Effector memory CD8-positive, alpha-beta T cell (primary cell): ENCODE measurements at places on chromosomes 5 and 9.
A peak's percentile ranks its signal among the peaks of the same experiment; 100 is the strongest.

DNA sequence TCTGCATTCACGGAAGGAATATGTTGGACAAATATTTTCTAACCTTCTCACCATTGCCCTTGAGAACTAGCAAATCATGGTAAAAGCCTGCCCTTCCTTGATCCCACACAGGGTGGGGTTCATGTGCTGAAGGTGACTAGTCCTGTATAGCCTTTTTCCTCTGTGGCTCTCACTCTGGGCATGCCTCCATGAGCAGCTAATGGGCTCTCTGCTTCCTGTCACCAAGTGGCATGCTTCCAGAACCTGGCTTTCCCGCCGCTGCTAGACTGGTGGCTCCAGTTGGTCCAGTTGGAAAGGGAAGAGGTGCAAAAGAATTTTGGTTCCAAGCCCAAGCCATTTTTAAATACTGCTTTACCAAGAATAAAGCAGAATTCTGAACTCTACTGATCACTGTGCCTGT lies 35.5 kb downstream of the FBXO10 start:
- DNase-seq: no peak

DNA sequence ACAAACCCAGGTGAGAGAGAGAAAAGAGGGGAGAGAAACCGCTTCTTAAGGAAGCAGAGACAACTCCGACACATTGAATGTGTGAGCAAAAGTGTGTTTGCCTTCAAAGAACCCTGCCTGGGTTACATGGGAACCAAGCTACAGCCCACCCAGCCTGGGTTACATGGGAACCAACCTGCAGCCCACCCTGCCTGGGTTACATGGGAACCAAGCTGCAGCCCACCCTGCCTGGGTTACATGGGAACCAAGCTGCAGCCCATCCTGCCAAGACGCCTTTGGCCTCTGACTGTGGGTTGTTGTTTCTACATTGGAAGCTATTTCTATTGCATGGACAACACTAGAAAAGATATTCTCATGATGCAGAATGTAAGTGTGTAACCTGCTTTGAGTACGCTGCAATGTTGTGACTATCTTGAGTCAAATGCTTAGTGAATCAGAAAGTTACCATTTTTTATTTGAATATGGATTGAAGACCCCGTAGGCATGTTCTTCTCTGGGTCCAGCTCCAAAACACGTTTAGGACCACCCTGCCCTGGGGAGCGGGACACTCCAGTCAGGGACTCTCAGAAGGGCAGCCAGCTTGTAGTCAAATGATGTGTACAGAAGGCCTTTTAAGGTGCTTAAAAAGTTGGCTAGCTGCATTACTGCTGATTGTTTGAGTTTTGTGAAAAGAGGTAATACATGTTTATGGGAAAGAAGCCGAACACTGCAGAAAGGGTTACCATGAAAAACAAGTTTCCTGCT lies 39.1 kb upstream of the UNC5A start:
- DNase-seq: no peak

DNA sequence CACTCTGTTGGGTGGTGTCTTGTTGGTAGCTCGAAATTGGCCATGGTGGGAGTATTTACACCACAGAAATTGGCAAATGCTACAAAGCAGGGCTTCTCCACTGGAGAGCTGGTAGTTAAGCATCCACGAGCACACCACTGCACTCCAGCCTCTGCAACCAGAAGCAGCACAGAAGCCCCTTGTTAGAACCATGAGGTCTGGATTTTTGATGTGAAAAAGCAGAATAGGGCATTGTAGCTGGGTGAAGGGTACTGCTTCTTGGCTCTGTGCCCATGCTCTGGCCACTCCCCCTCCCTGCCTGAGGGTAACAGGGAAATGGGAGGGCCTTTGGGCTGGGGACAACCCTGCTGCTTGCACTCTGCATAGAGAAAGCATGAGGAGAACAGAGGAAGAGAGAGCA lies 81.2 kb upstream of the UBTD2 start:
- DNase-seq: no peak

- DNase-seq: no peak
Measured at GRCh38 chr5:138657360-138657759, 82.2 kb upstream of the HSPA9 start.

DNA sequence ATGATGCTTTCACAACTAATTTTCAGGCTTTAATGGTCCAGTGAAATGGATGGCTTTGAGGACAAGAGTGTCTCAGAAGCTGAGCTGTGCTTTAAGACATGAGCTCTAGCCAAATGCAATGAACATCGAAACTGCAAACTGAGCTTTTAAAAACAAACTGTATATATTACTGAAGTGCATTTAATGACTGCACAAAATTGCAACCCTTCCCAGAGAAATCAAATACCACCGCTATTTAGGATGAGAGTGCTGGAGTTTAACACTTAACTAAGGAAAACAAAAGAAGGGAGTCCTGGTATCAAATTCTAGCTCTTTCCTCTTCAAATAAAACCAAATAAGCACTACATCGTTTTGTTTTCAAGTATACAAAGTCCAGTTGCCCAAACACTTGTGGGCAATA lies 163.9 kb downstream of the SLF1 start:
- no peak for DNase-seq

GRCh38 chr5:18745988-18746615 lies 1111.8 kb downstream of the TAF11L14 start:
- peak; percentile 52 for DNase-seq

DNA sequence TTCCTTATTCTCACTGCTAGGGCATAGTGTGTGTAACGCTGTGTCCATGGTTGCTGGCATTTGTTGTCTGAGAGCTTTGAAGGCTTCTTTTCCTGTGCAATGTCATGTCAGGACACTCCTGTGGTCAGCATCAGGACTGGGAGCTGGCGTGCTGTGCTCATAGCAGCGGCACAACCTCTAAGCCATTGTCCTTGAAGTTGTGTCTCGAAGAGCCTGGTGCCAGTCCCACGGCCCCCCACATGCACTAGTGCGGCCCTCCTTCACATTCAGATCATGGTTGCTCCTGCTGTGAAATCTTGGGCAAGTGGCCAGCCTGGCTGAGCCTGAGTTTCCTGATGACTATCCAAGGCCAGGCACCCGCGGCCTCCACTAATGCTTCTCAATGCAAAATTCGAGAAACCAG lies 32.4 kb downstream of the PDZD2 start:
- no peak for DNase-seq

GRCh38 chr5:40227366-40227765 lies 452.3 kb upstream of the PTGER4 start:
- no peak for DNase-seq

DNA sequence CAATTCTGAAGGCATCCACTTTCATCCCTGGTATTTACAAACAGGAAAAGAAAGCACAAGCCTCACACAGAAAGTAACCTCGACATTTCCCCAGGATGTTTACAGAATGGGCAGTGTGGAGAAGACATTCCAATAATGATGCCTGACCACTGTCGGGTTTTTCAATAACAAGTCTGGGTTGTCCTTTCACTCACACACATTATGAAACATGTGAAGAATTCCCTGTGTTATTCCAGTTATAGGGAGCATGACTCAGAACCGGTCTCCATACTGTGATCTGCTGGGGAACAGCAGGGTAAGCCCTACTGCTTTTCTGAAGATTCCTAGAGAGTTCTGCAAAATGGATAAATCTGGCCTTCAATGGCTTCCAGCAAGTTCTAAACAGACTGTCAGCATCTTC lies 155.3 kb downstream of the ADAMTS12 start:
- no peak for DNase-seq

DNA sequence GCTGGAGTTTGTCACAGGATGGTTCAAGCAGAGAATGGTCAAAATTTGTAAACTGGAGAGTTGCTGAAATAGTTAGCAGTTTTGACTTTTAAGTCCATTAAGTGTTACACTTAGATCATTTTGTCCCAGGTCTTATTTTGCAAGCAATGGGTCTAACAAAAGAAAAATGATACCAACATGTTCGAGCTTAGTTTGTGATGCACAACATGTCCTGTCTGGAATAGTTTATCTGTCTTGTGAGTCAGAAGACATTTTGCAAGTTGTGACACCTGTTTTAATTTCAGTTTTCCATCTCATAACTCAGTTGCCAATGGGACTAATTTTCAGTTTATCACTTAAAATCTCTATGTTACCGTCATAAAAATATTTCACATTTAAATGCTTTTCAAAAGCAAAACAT lies 929.8 kb downstream of the CDH18 start:
- DNase-seq: no peak

DNA sequence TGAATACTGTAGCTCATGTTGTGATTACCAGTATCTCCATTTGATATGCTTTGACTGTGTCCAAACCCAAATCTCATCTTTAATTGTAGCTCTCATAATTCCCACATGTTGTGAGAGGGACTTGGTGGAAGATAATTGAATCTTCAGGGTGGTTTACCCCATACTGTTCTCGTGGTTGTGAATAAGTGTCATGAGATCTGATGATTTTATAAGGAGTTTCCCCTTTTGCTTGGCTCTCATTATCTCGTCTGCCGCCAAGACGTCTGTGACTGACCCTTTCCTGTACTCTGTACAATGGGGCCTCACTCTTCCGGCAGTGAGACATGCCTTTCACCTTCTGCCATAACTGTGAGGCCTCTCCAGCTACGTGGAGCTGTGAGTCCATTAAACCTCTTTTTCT lies 59.3 kb downstream of the TRIO start:
- DNase-seq: no peak

GRCh38 chr9:75451045-75451444 lies 362.7 kb downstream of the OSTF1 start:
- DNase-seq: no peak

GRCh38 chr5:175235251-175235960 lies 208.6 kb downstream of the DRD1 start:
- no peak for DNase-seq

DNA sequence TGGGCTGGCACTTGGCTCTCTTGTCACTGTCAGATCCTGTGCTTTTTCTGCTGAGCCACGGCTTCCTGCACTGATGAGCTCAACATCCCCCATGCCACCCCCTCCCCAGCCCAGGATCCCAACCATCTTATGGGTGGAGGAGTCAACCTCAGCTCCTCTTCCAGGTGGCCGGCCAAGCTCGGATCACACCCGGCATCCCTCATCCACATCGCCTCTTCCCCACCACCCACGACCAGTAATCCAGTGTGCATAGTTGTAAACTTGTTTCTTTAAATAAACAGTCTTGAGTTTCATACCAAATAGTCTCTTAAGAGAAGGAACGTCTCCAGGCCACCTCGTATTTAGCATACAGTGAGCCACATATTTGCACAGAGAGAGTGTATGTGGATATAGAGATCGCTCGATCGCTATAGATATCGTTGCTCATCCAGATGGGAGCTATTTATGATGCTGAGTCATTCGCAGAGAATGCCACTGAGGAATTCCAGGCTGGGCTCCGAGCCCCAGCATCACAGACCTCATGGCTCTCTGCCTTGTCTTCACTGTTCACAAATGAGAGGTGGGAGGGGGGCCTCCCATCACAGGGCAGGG lies 61.8 kb upstream of the CPLX2 start:
- no peak for DNase-seq

GRCh38 chr9:131530546-131530919 lies 530 bp downstream of the UCK1 start:
- DNase-seq: no peak

DNA sequence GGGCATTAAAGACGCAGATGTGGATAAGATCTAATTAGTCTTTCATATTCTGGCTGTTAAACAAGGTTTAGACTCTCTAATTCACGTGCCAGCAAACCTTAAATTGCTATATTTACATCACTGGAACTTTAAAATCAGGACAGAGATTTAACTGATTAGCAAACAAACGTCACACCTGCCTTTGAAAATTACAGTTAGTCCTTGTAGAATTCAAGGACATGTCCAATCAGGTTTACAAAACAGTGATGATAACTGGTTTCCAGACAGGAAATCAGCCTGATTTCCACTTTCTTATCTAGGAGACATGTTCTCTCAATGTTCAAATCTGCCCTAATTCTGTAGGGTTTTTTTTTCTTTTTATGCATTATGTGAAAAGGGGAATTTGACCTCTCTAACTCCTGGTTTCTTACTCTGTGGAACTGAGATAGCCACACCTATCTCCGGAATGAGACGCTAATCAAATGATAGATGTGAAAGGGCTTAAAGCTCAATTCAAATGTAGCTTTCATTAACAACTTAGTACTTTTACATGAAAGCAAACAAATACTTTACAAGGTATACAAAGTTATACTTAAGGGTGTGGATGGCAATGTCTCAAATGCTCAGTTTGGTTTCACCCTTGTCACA lies 26.5 kb downstream of the SPINK5 start:
- no peak for DNase-seq

- DNase-seq: no peak
Measured at GRCh38 chr5:58456026-58456425, 3.9 kb downstream of the PLK2 start.

DNA sequence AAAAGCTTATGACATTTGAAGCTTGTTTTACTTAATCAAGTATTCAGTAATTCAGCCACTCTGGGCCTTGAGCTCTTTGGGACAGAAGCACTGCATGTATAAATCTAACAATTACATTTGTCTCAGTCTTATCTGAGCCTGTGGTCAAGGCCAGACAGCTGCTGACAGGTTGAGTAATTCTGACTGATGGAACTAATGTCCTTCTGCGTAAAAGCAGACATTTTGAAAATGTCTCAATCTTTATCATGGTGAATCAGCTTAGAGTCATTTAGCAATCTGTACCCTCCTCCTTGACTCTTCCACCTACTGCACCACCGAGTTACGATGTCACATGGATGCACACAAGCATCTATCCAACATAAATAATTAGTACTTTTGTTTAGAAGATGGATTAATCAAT lies 400.0 kb downstream of the ARRDC3 start:
- DNase-seq: no peak

GRCh38 chr5:27479859-27480258 lies 441.5 kb upstream of the CDH9 start:
- no peak for DNase-seq

GRCh38 chr5:69271376-69271775 lies 36.7 kb downstream of the CDK7 start:
- DNase-seq: no peak

- no peak for DNase-seq
Measured at GRCh38 chr9:93900971-93901861, 53.9 kb downstream of the BARX1 start.

- no peak for DNase-seq
Measured at GRCh38 chr5:40446910-40447309, 232.8 kb upstream of the PTGER4 start.

DNA sequence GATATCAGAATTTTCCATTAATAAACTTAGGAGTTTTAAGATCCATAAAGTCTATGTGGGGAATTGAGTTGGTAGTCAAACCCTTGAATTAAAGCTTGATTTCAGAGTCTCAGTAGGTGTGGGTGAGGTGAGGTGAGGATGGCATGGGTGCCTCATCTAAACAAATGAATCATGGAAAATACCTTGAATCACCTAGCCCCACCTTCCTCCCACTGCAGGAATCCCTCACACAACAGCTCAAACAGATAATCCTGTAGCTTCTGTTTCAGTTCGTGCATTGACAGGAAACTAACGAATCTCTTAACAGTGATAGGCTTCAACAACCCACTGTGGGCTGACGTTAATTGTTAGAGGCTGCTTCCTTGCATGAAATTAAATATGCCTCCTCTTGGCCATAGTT lies 185.0 kb downstream of the SREK1 start:
- no peak for DNase-seq

DNA sequence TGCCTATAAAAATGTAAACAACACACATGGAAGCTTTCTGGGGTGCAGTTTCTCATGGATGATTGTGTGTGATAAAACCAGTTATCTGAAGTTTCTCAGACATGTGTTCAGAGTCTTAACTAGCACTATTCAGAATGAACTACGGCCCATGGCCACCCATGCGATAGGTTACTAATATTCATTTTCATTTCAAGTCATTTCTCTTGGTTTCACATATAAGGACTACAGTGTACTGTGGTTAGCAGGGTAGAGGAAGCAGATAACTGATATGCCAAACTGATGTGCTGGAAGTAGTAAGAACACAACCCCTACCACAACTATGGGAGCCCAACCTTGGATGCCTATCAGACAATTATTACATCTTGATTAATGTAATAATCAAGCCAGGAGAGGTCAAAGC lies 372.1 kb downstream of the DTWD2 start:
- no peak for DNase-seq
